Kasumi-1 (cell line): ENCODE measurements at places on chromosomes 3 and 15.

DNA sequence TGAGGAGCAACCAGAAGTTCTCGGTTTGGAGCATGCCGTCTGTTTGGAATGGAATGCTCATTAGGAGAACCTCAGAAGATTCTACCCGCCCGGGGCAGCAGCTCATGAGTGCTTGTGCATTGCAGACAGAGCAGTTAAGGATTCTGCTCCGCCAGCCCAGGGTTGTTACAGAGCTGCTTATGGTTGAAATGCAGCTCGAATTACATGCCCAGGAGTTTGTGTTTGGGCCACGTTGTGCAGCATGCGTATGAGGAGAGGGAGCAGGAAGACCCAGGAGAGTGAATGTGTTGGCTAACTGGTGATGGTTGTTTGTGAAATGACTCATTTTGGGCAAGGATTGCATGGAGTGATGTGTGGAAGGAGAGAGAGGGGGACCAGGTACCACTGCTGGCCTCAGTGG, 9.0 kb downstream of the FGD5 start:
- DNase-seq = no peak

GRCh38 chr3:126355777-126356372, 1.3 kb downstream of the KLF15 start:
- DNase-seq = no peak

- no peak for DNase-seq
These were observed 3.4 kb downstream of the FYCO1 start for GRCh38 chr3:45992133-45992729.

- DNase-seq = no peak
These were observed 20.5 kb upstream of the LIMD1 start for GRCh38 chr3:45574067-45574494.

DNA sequence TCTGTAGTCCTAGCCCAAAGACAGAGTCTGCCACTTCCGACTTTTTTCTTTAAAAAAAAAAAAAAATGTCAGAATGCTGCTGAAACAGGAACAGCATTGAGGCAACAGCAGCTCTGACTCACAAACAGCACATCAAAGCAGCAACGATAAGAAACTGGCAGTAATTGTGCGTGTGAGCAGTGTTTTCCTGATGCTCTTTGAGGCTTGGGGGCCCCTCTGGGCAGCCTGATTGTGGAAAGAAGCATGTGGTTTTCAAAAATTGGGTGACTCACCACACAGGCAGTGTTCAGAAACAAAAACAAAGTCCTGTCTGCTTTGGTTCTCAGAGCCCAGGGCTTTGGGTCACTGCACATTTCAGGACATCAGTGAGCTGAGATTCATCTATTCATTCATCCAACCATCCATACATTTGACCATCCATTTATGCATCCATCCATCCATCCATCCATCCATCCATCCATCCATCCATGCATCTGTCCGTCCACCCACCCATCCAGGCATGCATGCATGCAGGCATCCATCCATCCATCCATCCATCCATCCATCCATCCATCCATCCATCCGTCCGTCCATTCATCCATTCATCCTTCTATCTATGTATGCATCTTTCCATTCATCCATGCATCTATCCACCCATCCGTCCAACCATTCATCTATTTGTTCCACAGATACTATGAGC, 308.4 kb downstream of the RPLP1 start:
- DNase-seq = peak; percentile 88

GRCh38 chr3:90044084-90044816, 936.8 kb downstream of the EPHA3 start:
- no peak for DNase-seq

DNA sequence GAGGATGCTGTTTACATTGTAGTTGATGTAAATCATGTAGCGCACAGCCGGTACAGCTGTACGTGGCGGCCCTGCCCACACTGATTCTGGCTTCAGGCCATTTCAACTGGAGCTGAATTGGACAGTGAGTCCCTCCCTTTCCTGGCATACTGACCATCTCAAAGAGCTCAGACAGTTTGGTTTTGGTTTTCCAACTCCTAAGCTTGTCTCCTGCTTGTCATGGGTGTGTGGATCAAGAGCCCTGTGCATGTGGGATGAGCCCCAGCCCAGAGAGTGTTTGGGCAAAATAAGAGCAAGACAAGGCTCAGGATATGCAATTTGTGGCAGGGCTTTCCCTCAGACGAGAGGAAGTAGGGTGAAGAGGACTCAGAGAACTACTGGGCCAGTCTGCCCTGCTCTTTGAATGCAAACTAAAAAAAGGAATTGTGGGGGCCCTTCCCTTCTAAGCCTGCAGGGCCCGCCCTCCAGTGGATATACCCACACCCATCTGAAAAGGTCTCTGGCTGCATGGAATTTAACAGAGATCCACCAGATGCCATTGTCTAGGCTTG, 13.3 kb downstream of the ITGA11 start:
- DNase-seq = no peak
